ENCODE measurements at places on chromosomes 7 and 10. TPM values are rescaled to one million over a fixed set of nuclear protein-coding genes. Genes with fewer than 3 reads are reported as not detected.

Gene CDK1
- total RNA-seq: 187 TPM

Gene EXOC4
- total RNA-seq: 52.2 TPM

Gene CCL24
- total RNA-seq: not detected

Gene BUD23
- 39.3 TPM for total RNA-seq

Gene DLG5
- total RNA-seq: 28.2 TPM

Gene CALML3
- total RNA-seq: not detected

Gene ANKRD61
- total RNA-seq: 0.18 TPM

Gene HNRNPH3
- total RNA-seq: 21.9 TPM

Gene NCF1
- 0.31 TPM for total RNA-seq

Gene DNAJC2
- total RNA-seq: 35.6 TPM

Gene GARIN1A
- not detected for total RNA-seq

Gene CLEC5A
- total RNA-seq: not detected

Gene JAZF1
- 11.3 TPM for total RNA-seq

Gene ARID5B
- 1.4 TPM for total RNA-seq

Gene UCMA
- not detected for total RNA-seq

Gene PRPS1L1
- not detected for total RNA-seq

Gene MCM10
- 28.4 TPM for total RNA-seq

Gene RBP3
- total RNA-seq: not detected

Gene CALCR
- 4.0 TPM for total RNA-seq

Gene PRTFDC1
- total RNA-seq: 13.4 TPM

Gene NKX1-2
- 57.8 TPM for total RNA-seq

Gene RALA
- 15.1 TPM for total RNA-seq

Gene CFAP46
- total RNA-seq: 0.70 TPM

Gene TSPAN12
- 19.5 TPM for total RNA-seq

Gene RPA3
- 59.9 TPM for total RNA-seq

Gene CTAGE6
- not detected for total RNA-seq

Gene PRLHR
- total RNA-seq: not detected

Measured in H7 (cell line).